ENCODE measurements at places on chromosomes 1 and 21.

DNA sequence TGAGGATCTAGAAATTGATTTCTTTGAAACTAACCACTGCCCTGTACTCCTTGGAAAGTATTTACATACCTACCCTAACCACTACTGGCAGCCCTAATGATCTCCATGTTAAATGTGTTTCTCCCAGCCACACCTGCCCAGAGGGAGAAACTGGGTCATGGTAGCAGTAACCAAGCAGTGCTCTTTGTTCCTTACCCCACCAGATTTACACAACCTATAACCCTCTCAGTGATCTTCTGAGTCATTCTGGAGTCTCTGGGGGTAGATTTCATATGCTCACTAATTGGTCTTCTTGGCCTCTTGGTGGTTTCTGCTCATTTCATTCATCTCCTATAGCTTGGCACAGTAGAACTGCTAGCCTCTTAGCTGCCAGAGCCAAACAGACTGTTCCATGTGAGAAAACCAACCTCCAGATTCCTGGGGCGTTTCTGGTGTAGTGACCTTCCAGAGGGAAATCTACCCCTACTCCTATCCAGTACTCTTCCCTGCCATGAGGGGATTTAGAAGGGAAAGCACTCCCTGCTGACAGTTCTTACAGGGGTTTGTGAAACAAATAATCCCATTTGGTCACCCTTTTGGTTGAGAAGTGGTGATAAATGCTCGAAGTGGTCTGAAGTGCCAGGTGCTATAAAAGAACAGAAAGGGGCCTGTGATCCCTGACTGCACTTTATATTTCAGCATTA, 36.2 kb upstream of the LRIG2 start:
- DNase-seq = no peak

DNA sequence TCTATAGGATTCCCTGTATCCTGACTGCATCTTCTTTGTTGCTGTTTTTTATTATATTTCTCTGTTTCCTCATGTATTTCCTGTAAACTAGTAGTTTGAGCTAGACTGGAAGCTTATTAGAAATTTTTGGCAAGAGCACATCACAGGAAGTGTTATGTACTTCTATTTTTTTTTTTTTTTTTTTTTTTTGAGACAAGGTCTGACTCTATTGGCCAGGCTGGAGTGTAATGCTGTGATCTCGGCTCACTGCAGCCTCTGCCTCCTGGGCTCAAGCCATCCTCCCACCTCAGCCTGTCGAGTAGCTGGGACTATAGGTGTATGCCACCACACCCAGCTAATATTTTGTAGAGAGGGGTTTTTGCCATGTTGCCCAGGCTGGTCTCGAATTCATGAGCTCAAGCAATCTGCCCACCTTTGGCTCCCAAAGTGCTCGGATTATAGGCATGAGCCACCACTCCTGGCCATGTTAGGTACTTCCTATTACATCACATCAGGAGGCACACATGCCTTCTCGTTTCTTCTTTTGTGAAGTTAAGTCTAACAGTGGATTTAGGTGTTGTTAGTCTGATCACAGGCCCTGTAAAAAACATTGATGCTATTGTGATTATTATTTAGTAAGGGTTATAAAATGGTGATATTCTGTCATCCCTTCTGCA, 12.5 kb downstream of the C1orf21 start:
- no peak for DNase-seq

DNA sequence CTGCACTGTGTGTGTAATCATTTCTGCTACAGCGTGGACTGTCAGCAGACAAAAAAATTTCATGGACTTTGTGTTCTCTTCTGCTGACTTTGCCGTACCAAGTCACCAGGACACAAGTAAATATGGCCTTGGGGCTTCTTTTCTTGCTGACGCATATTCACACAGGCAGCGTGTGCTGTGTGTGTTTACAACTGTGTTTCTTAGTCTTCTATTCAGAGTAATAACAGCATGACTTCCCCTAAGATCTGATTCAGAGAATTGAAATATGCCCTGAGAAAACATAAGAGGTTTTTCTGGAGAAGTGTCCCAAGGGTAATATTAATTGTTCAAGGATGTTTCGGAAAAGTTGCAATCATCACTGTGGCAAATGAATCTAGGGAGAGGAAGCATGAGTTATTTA, 47.1 kb upstream of the DYNLT5 start:
- DNase-seq = no peak

GRCh38 chr1:3827813-3828307, 29.2 kb downstream of the CEP104 start:
- DNase-seq = no peak

DNA sequence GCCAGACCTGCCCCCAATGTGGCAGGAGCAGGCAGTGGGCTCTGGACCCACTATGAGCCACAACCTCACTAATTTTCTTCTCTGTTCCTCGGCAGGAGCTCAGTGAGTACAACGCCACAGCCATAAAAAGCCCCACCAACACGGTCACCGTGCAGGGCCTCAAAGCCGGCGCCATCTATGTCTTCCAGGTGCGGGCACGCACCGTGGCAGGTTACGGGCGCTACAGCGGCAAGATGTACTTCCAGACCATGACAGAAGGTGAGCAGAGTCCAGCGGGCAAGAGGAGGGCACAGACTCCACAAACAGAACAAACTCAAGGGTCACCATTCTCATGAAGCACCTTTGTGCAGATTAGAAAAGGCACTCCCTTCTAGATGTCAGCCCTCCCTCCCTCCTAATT, 79.9 kb downstream of the LACTBL1 start:
- no peak for DNase-seq

DNA sequence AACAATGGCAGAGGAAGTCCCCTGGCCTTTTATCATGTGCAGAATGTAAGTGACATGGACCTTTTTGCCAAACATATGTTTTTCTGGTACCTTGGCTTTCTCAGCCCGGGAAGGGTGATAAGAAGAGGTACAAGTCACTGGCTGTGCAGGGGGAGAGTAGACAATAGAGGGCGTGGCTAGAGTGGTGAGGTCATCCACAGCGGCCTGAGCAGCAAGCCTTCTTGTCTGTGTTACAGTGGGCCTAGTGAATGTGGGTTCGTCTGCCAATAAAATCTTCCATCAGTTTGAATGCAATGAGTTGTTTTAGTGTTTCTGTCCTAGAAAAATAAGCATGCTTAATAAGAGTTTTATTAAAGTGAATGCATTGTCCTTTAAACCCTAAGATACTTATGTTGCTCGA, 59.0 kb upstream of the PGD start:
- no peak for DNase-seq

DNA sequence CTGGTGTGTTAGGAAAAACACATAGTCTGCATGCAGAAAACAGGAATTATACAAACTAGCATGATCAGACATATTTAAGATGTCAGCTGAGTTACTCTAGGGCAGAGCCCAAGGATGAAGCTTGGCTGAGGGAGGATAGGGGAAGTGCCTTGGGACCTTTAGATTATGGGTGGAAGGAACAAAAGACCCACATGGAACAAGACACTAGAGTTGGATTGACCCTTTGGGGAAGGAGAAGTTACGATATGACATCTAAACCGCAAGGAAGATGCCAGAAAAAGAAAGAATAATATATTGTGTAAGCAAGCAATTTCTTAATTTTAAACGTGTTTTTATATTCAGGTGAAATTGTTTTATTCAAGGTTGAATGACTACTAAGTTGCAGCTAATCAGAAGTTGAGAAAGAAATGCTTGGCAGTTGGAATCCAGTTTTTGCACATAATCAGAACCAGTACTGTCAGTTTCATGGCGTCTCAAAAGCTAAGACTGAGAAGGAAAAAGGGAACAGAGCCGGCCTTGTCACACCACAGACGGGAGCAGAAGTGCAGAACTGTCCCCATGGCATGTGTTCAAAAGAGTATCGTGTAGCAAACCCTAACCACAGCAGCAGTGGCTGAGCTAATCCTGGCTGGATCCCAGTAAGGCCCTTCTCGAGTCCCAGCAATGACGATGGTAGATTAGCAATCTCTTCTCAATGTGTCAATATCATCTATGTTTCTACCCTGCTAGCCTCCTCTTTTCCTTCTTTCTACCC, 31.2 kb upstream of the IFNAR2 start:
- DNase-seq = no peak

GRCh38 chr1:78887458-78887857, 119.1 kb downstream of the ADGRL4 start:
- DNase-seq = no peak

GRCh38 chr1:207009182-207009850, 23.2 kb downstream of the C1orf116 start:
- DNase-seq = no peak

- DNase-seq = no peak
Measured at GRCh38 chr1:216660561-216660960, 62.7 kb downstream of the ESRRG start.

DNA sequence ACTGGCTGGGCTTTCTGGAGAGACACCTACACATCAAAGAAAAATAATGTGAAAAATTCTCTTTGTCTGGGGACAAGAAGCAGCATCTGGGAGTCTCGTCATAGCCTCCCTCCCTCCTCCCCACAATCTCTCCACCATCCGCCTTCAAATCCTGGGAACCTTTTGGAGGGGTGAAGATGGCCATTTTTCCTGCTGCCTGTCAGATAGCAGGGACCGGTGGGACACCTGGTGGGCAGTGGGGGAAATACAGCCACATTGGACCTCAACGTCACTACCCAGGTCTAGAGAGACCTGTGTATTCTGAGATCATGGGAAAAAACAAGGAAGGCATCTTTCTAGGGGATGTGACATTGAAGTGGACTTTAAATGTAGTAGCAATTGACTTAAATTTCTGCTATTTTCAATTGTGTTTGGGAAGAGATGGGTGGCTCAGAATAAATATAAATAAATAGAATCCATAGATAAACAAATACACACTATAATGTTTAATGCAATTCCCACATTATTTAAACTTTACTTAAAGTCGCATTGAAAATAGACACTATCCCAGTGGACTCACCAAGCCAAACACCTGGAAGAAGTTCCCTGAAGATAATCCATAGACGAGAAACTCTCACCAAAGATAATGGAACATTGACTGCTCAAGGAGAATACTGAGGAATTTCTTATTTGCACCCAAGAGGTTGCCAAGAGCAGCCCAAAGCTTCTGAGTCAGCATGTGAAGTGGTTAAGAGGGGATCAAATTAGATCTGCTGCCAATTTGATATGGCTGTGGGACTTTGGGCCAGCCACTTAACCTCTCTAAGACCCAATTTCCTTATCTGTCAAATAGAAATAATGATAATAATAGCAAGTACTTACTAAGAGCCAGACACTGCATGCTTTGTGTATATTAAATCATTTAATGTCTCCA, 147.6 kb upstream of the CAMK1G start:
- no peak for DNase-seq

GRCh38 chr21:25334046-25334730, 273.1 kb downstream of the MRPL39 start:
- DNase-seq = no peak

- DNase-seq = no peak
Measured at GRCh38 chr1:67135354-67135753, 584 bp upstream of the C1orf141 start.

DNA sequence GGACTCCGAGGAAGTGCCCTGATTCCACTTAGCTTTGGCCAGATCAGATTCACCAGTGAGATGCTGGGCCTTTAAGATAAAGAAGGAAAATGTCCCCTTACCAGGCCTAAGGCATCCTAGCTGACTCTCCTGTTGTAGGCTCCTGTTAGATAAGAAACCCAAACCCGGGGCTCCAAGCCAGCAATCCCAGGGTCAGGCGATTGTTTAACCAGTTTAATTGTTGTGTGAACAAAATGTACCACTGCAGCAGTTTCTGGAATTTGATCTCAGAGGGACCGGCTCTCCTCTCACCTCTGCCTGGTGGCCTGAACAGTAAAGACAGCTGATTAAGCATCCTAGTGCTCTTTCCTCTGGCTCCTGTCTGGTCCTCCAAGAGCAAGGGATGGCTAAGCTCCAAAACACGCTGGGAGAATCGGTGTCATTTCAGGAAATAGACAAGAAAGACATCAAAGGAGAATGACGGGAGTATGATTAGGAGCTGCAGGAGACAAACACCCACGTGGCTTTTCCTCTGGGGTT, 9.3 kb upstream of the KLHDC8A start:
- DNase-seq = no peak

- no peak for DNase-seq
Measured at GRCh38 chr1:206508956-206509355, 1.6 kb downstream of the RASSF5 start.

GRCh38 chr1:232980355-232980978, 30.1 kb downstream of the NTPCR start:
- no peak for DNase-seq

DNA sequence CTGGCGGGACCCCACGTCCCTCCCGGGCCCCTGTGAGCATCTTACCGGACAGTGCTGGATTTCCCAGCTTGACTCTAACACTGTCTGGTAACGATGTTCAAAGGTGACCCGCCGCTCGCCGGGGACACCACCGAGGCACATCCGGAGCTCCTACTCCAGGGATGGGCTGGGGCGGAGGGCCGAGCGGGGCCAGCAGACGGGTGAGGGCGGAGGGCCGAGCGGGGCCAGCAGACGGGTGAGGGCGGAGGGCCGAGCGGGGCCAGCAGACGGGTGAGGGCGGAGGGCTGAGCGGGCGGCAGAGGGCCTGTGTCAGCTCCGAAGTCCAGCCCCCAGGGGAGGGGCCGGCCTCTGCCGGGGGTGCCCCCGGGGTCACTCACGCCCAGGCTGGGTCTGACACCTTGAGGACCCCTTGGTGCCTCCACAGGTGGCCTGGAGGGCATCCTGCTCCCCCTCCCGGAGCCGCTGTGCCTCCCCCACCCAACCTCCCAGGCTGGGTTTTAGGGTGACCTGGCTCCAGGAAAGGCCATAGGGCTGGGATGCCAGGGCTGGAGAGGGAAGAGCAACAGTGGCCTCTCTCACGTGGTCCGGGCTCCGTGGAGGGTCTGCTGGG, 5.7 kb upstream of the TTLL10 start:
- no peak for DNase-seq

DNA sequence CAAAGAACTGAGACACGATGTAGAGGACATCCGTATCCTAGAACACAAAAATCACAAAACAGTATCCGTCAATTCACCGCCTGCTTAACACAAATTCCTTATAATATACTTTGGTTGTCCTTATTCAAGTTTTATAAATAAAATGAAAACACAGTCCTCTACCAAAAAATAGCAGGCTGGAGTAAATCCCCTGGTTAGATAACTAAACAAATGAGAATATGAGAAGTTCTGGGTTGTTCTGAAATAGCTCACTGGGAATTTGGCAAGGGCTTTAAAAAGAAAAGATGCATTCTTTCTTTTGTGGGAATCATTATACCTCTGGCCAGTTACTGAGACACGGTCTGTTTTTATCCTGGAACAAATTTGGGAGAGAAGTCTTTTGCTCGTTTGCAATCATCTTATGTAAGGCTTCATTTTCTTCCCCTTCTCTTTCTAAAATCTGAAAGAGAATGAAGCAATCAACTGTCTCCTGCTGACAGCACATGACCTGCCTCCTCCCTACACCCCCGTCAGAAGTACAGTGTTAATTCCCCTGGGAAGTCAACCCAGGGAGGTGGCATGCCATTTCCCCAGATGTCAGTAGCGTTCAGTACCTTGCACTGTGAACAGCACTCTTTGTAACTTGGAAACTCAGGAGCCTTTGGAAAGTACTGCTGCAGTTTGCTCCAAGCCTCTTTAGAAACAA, 37.1 kb upstream of the RAP1GAP start:
- no peak for DNase-seq

DNA sequence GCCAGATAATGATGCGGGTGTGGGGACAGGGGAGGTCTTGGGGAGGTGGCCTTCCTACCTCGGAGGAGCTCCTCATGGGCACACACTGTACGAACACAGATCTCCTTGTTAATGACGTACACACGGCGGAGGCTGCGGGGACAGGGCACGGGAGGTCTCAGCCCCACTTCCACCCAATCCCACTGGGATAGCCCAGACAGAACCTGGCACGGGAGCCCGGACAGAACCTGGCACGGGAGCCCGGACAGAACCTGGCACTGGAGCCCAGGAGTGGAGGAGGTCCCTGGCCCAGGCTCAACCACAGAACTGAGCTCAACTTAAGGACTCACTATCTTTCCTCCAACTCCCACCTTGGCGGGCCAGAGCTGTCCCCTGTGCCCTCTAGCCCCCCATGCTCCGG, 5.2 kb downstream of the MFAP2 start:
- no peak for DNase-seq
